ENCODE measurements at places on chromosomes 12 and 14.

GRCh38 chr12:19220205-19220604 is 90.7 kb downstream of the PLEKHA5 start:
- DNase-seq, result no peak

GRCh38 chr14:81516986-81517797 is 16.5 kb downstream of the SEL1L start:
- no peak for DNase-seq

DNA sequence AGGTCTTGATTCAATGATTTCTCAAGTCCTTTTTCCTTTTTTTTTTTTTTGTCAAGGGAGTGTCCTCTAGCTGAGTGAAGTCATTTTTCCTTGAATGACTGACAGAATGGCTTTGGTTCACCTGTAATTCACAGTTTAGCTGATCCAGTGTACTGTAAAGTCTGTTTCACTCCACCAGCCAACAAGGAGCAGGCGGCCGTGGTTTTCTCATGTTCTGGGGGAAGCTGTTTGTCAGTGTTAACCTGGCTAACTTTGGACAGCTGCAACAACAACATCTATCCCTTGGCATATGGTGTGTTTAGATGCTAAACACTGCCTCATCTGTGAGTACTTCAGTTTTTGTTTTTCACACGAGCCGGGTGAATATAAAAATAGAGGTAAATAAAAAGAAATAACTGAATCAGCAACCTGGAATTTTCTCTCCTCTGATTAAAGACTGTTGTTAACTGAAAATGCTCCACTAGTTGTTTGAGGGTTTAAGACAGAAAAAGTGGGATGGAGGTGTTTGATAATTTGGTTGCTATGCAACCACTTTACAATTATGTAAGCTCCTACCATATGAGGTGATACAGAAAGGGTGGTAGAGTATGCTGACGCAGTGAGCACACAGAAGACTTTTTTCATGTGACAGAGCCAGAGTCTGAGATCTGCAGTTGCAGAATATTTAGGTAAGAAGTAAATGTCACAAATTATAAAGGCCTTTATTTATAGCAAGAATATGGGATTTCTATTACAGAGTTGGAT is 50.3 kb upstream of the SLC2A13 start:
- no peak for DNase-seq

DNA sequence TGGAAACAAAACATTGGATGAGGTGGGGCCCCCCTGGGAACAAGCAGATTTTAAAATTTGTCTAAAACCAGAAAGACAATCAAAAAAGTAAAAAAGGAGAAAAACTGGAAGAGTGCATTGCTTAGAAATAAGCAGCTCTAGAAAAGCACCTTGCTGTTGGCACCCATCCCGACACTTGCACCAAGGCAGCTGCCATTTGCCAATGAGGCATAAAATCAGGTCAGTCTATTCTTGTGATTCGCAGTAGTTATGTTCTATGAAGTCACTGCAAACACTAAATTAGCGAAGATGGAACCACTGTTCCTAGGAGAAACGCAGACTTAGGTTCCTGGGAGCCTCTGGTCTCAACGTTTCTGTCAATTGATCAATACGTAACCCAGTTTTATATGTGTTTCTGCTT is 16.2 kb downstream of the VPS33A start:
- DNase-seq, result no peak

- DNase-seq, result no peak
These were observed 6.9 kb downstream of the FBXO34 start for GRCh38 chr14:55277972-55278740.

GRCh38 chr12:3881281-3881950 is 8.2 kb upstream of the PARP11 start:
- no peak for DNase-seq

GRCh38 chr12:52452101-52452500 is at the start of gene KRT6B:
TSS of gene KRT6B (minus strand) at chr12:52452146. CDS start at chr12:52452078, 68 bp downstream.
- no peak for DNase-seq

DNA sequence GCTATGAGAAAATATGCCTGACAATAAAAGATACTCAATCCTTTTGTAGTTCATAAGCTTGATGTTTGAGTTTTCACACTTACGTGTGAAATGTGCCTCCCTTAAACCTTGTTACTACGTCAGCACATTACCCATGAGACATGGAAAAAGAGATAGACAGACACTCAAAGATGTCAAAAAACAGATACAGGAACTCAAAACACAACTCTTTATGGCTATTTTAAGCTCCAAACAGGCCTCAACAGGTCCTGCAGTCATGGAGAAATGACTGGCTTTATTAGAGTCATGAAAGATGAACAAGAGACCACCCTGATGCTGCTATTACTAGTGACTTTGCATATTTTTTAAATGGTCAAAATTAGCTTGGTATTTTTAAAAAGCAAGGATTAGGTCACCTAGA is 184.5 kb downstream of the MON2 start:
- no peak for DNase-seq

DNA sequence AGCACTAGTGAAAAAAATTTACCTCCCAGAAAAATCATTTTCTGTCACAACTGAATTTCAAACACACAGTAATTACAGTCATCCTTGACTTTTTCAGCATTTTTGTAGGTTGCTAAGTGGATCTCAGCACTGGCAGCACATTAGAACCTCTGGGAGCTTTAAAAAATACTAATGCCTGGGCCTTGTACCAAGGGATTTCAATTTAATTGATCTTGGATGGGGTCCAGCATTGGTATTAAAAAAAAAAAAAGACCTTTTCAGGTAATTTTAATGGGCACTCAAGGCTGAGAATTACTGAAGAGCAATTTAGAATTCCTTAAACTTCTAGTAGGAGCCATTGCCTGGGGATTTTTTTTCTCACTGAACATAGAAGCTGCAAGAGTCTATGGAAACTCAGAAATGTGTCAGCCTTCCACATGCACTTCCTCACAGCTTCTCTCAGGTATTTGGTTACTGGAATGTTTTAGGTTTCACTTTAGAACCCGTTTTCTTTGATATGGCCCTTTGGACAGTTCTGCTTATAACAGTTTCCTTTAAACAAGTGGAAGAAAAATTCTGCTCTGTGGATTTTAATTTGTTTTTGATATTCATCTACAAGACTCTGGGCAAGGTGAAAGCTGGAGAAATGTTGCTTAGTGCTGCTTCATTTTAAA is 88.5 kb upstream of the DACT1 start:
- DNase-seq, result no peak

GRCh38 chr14:90981636-90982035 is 78.8 kb downstream of the RPS6KA5 start:
- DNase-seq, result no peak

DNA sequence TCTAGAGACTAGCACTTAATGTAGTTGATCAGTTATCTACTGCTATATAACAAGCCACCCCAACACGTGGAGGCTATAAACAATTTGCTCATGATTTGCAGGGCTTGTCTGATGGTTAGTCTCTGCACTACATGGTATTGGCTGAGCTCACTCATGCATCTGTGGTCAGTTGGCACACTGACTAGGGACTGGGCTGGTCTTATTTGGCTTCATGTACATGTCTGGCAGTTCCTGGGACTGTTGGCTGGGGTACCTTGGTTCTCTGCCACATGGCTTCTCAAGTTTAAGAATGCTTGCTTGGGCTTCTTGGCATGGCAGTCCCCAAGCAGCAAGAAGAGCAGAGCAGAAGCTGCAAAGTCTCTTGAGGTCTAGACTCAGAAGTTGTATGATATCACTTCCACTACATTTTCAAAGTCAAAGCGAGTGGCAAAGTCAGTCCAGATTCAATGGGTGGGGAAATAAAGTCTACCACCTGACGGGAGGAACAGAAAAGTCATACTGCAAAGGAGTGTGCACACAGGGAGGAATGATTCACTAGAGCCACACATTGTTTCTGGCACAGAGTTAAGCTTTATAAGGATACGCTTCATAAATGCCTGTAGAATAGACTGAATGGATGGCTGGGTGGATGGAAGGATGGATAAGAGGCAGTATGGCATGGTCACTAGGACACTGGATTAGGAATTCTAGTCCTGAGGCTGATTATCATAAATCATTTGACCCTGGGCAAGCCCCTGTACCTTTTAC is 44.8 kb upstream of the PTHLH start:
- DNase-seq, result no peak

- DNase-seq, result no peak
These were observed 373.5 kb upstream of the OR4E1 start for GRCh38 chr14:22047115-22047514.

GRCh38 chr12:6766651-6767349 is 637 bp downstream of the PTMS start:
- DNase-seq, result peak; percentile 11

DNA sequence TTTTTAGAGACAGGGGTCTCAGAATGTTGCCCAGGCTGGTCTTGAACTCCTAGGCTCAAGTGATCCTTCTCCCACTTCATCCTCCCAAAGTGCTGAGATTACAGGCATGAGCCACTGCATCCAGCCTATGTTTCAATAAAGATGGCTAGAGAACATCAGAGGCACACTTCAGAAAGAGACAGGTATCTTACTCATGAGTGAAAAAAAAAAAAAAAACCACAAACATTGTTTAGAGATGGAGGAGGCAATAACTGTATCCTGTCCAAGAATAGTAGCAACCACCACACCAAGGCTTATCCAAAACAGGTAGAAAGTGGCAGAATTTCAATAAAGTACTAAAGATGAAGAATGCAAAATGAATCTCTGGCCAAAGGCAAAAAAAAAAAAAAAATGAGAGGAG is 30.3 kb downstream of the EEA1 start:
- no peak for DNase-seq

DNA sequence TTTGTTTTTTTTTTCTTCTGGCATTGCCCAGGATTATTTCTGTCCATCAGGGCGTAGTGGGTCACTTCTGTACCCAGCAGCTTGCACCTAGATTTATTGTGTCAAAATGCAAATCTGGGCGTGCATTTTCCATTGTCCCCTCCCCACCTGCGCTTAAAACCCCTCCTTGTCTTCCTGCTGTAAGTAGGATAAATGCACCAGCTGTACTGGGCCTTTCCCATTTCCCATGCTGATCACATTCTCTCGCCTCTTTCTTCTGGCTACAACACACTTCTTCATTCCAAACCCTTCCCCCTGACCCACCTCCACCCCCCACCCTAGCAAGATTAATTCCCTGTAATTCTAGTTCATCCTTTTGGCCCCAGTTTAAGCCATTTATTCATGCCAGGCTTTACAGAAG is 128.0 kb downstream of the ETV6 start:
- DNase-seq, result no peak

- DNase-seq, result no peak
These were observed 72.2 kb downstream of the TSPAN8 start for GRCh38 chr12:71085575-71085974.

DNA sequence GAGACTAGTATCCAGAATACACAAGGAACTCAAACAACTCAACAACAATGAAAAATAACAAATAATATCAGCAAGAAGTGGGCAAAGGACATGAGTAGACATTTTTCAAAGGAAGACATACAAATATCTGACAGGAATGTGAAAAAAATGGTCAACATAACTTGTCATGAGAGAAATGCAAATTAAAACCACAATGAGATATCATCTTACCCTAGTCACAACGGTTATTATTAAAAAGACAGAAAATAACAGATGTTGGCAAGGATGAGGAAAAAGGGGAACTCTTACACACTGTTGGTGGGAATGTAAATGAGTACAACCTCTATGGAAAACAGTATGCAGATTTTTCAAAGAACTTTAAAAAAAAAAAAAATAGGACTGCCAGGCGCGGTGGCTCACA is 20.4 kb downstream of the VWF start:
- no peak for DNase-seq

DNA sequence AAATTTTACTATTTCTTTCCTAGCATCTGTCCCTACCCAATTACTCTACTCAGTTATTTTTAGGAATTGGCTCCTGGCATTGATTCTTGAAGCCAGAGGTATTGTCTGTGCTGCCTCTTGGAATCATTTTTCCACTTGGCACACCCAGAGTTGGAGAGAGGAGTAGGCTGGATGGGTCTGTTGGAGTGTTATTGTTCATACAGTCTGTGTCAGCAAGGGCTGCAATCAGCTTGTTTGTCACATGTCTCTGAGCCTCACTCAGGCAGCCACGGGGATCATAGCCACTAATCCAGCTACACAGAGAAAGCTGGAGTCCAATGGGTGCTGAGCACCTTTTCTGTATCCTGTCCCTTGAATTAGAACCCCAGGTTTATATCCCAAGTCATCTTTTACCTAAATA is 176.0 kb upstream of the DYRK2 start:
- no peak for DNase-seq

DNA sequence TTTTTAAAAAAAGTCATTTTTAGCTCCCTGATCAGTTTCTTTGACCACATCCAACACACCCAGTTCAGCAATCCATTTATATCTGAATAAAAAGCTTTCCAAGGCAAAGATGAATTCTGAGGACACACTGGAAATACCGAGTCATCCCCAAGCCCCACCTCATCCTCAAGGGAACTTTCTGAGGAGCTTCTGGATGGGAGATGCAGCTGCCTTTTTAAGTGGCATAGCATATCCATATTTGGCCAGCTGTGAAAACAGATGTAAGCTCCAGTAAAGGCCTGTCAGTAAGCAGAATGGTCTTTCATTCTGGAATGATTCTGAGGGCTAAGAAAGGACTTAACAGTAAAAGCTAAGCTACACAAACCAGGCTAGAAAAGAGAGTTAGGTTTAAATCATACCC is 18.4 kb downstream of the ZFYVE1 start:
- no peak for DNase-seq

DNA sequence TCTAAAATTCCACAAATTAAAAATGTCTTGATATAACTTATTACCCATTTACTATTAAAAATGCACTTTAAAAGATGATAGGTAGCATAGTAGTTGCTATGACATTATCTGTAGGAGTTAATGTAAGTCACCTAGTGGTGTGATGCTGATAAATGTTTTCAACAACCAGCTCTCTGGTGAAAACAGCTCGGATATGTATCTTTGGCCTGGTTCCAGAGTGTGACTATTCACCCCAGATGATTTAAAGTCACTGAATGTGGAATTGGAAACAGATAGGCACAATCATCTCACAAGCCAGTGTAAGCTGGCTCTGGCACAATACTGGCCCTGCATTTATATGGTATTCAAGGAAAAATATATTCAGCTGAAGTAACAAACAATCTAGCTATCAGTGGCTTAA is 9.2 kb upstream of the CCDC196 start:
- DNase-seq, result no peak

GRCh38 chr14:50944647-50945413 is 547 bp upstream of the PYGL start:
- DNase-seq, result no peak

- no peak for DNase-seq
These were observed 845 bp downstream of the GIT2 start for GRCh38 chr12:109995361-109995685.

DNA sequence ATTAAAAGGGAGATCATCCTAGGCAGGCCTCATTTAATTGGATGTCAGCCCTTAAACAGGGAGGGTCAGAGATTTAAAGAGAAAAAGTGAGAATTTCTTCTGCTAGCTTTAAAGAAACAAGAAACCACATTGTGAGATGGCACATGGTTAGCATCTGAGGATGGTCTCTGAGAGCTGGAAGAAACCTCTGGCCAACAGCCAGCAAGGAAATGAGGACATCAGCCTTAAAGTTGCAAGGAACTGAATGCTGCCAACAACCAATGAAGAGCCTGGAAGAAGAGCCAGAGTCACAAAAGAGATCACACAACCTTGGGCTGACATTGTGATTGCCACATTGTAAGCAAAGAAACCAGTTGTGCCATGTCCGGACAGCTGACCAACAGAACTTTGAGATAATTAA is 17.5 kb upstream of the FAR2 start:
- no peak for DNase-seq
